CD8-positive, alpha-beta memory T cell (primary cell): ENCODE measurements at places on chromosomes 4 and X.

DNA sequence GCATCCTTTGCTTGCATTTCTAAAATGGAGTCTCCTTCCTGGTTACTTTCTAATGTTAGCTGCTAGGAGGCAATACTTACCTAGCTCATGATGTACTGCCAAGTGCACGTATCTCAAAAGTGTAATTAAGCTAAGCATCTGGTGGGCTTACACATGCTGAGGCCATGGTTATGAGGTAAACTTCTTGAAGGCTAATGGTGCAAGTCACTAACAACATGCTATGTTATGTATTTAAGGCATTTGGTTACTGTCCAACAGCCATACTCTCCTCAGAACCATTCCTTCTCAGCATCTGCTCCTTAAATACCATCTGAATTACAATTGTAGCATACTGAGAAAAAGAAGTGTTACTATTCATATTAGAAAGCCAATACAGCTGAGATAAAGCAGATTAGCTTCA lies 318.6 kb upstream of the BMP3 start:
- peaks cover 5% of the 10 kb centered on the region for H3K4me1 ChIP-seq
- no peaks in the 10 kb centered on the region for H3K27me3 ChIP-seq
- DNase-seq = no peak
- no peak overlapping the region for H3K27ac ChIP-seq
- no peaks in the 10 kb centered on the region for H3K36me3 ChIP-seq

GRCh38 chrX:9668537-9668936 lies 97.1 kb downstream of the GPR143 start:
- no peak overlapping the region for H3K4me3 ChIP-seq
- H3K27me3 ChIP-seq = no peaks in the 10 kb centered on the region
- no peaks in the 10 kb centered on the region for H3K4me1 ChIP-seq
- no peaks in the 10 kb centered on the region for H3K36me3 ChIP-seq

- H3K36me3 ChIP-seq = no peaks in the 10 kb centered on the region
- H3K4me1 ChIP-seq = no peaks in the 10 kb centered on the region
- H3K4me3 ChIP-seq = no peak overlapping the region
- DNase-seq = no peak
- H3K27me3 ChIP-seq = no peaks in the 10 kb centered on the region
These were observed 43.1 kb upstream of the SETD7 start for GRCh38 chr4:139599076-139599475.

DNA sequence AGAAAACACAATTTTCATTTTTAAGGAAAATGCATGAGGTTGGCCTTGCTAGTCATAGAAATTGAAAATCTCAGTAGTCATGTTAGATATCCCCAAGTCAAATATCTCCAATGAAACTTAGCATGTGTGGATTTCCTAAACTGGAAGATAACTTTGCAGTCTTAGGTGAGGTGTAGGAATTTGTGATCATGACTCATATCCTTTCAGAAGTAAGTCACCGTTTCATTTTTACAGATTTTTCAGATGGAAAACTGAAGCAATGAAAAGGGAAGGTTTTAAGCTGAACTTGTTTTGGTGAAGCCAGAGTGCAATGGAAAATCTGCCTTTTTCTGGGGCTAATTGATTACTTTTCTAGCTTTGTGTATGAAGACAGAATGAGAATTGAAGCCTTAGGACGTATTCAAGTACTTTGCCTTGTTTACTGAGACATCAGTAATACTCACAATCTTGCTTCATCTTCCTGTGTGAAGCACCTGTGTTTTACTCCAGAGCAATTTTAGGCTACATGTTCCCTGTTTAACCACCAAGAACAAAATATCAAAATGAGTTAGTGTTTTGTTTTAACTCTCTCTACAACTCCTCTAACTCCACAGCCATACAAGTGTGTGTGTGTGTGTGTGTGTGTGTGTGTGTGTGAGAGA lies 1662.8 kb upstream of the ADGRL3 start:
- no peaks in the 10 kb centered on the region for H3K4me1 ChIP-seq
- DNase-seq = no peak
- H3K36me3 ChIP-seq = no peaks in the 10 kb centered on the region

- no peaks in the 10 kb centered on the region for H3K36me3 ChIP-seq
- peaks cover 11% of the 10 kb centered on the region for H3K27me3 ChIP-seq
- no peak overlapping the region for H3K4me3 ChIP-seq
- DNase-seq = no peak
- peak overlapping the region; percentile 52 for H3K27ac ChIP-seq
These were observed 1.2 kb downstream of the CXCL2 start for GRCh38 chr4:74097631-74098426.

DNA sequence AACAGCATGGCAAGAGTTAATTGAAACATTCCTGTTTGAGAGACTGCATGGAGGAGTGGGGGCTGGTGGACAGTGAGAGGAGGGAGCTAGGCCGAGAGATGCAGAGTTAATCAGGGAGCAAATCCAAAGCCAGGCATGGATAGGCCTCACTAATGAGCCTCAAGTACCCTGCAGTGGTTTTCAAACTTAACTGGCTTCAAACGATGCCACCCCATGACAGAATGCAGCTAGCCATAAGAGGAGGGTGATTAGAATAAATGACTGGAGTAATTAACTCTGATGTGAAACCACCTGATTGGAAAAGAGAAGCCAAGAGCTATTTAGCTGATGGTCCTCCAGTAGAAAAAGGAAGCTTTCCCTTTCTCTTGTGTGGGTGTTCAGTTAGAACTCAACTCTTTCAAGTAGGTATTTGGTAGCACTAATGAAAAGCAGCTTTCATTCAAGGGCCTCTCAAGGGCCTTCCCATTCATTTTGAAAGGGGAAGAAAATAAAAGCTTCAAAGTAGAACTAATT lies 215.4 kb upstream of the MAB21L2 start:
- H3K4me1 ChIP-seq = no peaks in the 10 kb centered on the region
- H3K4me3 ChIP-seq = no peak overlapping the region
- no peak overlapping the region for H3K27ac ChIP-seq
- H3K36me3 ChIP-seq = no peaks in the 10 kb centered on the region

GRCh38 chr4:105149771-105150170 lies 3.1 kb downstream of the TET2 start:
- no peaks in the 10 kb centered on the region for H3K36me3 ChIP-seq
- DNase-seq = no peak
- no peaks in the 10 kb centered on the region for H3K27me3 ChIP-seq
- H3K4me1 ChIP-seq = peaks cover 30% of the 10 kb centered on the region

DNA sequence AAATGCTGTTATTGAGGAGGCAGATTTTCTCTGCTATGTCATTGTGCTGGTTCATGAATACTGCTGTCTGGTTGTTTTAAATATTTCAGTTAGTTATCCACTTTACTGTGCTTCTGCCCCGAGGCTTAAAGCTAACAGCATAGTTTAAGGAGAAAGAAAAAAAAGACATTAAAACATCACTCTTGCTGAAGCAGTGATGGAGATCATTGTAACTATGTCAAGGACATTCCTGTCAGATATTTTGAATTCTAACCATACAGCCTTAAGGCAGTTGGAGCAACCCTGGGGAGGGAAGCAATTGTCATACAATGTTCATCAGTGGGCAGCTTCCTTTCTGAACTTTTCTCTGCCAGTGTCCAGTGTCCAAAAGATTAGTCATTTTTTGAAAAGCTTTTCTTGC lies 199.0 kb upstream of the DDX53 start:
- H3K27me3 ChIP-seq = no peaks in the 10 kb centered on the region
- no peak overlapping the region for H3K4me3 ChIP-seq
- DNase-seq = no peak
- no peaks in the 10 kb centered on the region for H3K4me1 ChIP-seq
- no peak overlapping the region for H3K27ac ChIP-seq
